ENCODE measurements at places on chromosomes 7 and 10. TPM values are rescaled to one million over a fixed set of nuclear protein-coding genes. Genes with fewer than 3 reads are reported as not detected.

- DNase-seq, result no peak
Measured at GRCh38 chr10:102152545-102152890, 329 bp downstream of the NOLC1 start.

DNA sequence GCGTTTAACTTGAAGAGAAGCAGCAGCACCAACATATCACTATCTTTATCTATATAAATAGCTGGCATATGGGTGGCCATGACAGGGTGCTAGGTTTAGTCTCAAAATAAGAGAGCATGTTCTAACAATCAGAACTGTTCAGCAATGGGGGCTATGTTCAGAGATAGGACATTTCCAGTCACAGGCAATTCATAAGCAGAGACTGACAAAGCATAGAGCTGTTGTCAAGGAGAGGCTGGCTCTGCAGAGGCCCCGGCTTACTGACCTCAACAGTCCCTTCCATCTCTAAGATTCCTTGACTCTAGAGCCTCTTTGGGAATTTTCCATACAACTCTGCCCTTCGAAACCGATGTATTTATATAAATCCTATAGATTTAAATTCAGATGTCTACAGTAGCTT is 17.2 kb downstream of the ANK3 start:
- DNase-seq, result no peak

GRCh38 chr7:25259487-25260243 is 31.4 kb upstream of the NPVF start:
- peak; percentile 38 for DNase-seq

GRCh38 chr7:91780521-91780920 is 100.0 kb downstream of the MTERF1 start:
- no peak for DNase-seq

- DNase-seq, result no peak
Measured at GRCh38 chr10:117137031-117137910, 799 bp downstream of the VAX1 start.

DNA sequence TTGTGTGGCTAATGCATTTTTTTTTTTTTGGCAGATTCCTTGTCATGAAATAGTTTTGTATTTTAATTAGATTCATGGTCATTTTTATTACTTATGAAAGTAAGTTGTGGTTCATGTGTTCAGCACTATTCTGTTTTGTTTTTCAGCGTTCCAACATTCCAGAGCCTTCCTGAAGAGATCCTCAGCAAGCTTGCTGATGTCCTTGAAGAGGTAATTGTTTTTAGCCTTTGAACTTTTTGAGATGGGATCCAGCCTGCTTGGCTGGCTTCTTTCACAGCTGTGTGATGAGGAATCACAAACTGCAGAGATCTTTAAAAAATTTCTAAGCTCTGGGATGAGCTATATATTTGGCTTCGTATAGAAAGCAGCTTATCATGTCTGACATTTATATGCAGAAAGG is 208.0 kb upstream of the CSTF2T start:
- no peak for DNase-seq

DNA sequence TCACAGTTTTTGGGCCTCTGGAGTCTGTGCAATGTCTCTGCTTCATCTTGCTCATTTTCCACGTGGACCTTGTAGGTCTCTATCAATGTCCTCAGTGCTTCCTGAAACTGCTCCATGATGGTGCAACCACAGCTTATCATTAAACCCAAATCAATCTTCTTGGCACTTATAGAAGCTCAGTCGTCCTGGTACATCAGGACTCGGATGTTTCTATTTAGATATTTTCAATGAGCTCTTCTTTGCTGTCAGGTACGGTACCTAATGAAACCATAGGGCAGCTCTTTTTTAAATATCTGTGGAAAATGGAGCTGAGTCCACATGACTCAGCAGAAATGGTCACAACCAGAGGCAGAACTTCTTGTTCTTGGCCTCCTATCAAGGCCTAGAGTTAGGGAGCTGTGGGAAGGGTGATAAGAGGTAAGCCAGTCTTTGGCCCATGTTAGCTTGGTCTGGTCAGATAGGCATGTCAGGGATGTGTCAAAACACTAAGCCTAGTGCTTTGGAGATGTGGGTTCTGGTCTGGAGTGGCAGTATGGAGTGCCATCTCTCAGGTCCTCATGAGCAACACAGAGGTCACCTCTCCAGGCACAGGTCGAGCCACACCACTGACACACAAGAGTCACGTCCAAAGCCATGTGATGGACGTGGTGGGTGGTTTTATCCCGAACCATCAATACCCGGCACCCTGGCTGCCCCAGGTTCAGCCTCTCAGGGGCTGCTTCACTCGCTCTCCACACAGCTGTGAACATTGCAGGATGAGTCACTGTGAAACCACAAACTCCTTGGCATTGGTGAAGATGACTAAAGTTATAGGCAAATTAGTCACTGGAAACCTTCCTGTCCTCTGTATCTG is 87.0 kb downstream of the TBXAS1 start:
- DNase-seq, result no peak

- DNase-seq, result no peak
Measured at GRCh38 chr10:96238646-96239623, 32.4 kb downstream of the BLNK start.

GRCh38 chr10:15035385-15036301 is 8.1 kb upstream of the OLAH start:
- no peak for DNase-seq

Gene ZNF783
- 9.7 TPM for total RNA-seq

Gene MSMB
- total RNA-seq, result not detected

Measured in omental fat pad (tissue), 4 donors.